ENCODE measurements at places on chromosomes 6 and 20.
A peak's percentile ranks its signal among the peaks of the same experiment; 100 is the strongest.

DNA sequence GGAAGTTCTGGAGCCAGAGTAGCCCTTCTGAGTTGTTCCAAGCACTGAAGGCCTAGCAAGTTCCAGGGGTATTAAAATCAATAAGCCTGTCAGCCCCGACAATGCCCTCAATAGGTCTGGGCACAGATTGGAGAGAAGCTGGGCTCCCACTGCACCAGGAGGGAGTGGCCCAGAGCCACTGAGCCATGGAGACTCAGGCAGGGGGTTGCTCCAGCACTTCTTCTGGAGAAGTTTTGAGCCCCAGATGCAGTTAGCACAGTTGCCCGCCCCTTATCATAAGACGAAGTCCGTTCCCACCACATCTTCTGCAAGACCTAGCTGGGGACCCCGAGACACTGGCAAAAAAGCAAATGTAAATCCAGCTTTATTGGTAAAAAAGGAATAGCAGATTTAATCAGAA, 13.0 kb downstream of the DEFB132 start:
- no peak for DNase-seq
- peaks cover 11% of the 10 kb centered on the region for H3K4me1 ChIP-seq
- H3K4me3 ChIP-seq: no peak overlapping the region
- no peak overlapping the region for H3K27ac ChIP-seq

DNA sequence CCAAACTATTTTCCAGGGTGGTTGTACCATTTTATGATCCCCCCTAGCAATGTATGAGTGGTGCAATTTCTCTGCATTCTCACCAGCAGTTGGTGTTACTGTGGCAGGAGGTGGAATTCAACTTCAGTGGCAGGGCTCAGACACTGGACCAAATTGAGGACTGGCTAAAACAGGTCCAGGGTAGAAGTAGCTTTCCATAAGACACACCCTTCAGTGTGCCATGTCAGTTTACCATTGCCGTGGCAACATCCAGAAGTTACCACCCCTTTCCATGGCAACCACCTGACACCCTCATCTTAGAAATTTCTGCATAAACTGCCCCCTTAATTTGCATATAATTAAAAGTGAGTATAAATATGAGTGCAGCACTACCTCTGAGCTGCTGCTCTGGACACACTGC, 180.7 kb upstream of the GGTLC1 start:
- no peak overlapping the region for H3K27ac ChIP-seq
- H3K36me3 ChIP-seq: peaks cover 1% of the 10 kb centered on the region
- no peak for DNase-seq
- H3K4me3 ChIP-seq: no peak overlapping the region
- H3K27me3 ChIP-seq: peaks cover 5% of the 10 kb centered on the region

GRCh38 chr6:156851454-156851921, 74.3 kb downstream of the ARID1B start:
- H3K27ac ChIP-seq: no peak overlapping the region
- H3K4me1 ChIP-seq: peaks cover 53% of the 10 kb centered on the region
- no peak for DNase-seq
- no peak overlapping the region for H3K4me3 ChIP-seq

- H3K27me3 ChIP-seq: no peaks in the 10 kb centered on the region
- no peaks in the 10 kb centered on the region for H3K36me3 ChIP-seq
- H3K27ac ChIP-seq: no peak overlapping the region
- no peaks in the 10 kb centered on the region for H3K4me1 ChIP-seq
- DNase-seq: no peak
- no peak overlapping the region for H3K4me3 ChIP-seq
These were observed 48.5 kb upstream of the CCN2 start for GRCh38 chr6:131999545-132000146.

- no peak for DNase-seq
- no peak overlapping the region for H3K4me3 ChIP-seq
- H3K36me3 ChIP-seq: peaks cover 52% of the 10 kb centered on the region
- H3K4me1 ChIP-seq: peaks cover 85% of the 10 kb centered on the region
- peak overlapping the region; percentile 74 for H3K27ac ChIP-seq
These were observed 137.9 kb upstream of the NEDD9 start for GRCh38 chr6:11370191-11371018.

- peak overlapping the region; percentile 38 for H3K4me3 ChIP-seq
These were observed 52.0 kb downstream of the HIVEP1 start for GRCh38 chr6:12064131-12064530.

- no peak for DNase-seq
- H3K4me1 ChIP-seq: peaks cover 9% of the 10 kb centered on the region
- H3K27me3 ChIP-seq: no peaks in the 10 kb centered on the region
- no peak overlapping the region for H3K27ac ChIP-seq
- no peaks in the 10 kb centered on the region for H3K36me3 ChIP-seq
- H3K4me3 ChIP-seq: no peak overlapping the region
These were observed 52.2 kb downstream of the KDM1B start for GRCh38 chr6:18207438-18207837.

- no peak for DNase-seq
- peaks cover 3% of the 10 kb centered on the region for H3K36me3 ChIP-seq
- no peak overlapping the region for H3K4me3 ChIP-seq
- peaks cover 60% of the 10 kb centered on the region for H3K4me1 ChIP-seq
These were observed 45.5 kb upstream of the CD83 start for GRCh38 chr6:14072084-14072483.

DNA sequence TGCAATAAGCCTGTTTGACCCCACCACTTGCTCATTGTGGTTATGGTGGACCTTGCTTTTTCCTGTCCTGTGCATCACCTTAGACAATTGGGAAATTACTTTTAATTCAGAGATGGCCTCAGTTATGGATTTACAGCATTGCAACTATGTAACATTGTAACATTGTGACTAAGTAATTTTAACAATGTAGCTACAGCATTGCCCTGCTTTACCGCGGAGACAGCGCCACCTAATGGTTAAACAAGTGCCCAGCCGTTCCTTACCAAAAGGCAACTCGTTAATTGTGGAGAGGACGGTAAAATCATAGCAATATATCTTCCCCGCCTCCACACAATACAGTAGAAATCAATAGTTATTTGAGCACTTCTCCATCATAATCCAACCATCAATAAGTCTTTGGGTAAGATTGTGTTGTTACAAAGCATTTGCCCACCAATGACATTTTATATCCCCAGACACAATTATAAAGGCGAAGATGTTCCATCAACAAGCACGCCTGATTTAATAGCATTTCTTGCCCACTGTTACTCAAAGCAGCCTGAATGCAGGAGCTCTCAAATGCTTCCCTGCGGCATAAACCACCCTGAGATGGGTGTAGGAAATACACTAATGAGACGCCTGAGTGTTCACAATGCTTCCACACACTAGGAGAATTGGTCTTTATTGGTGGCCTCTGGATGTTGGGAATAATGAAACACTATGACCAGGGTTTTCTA, 93.7 kb downstream of the PROKR2 start:
- H3K27me3 ChIP-seq: no peaks in the 10 kb centered on the region
- no peaks in the 10 kb centered on the region for H3K36me3 ChIP-seq
- no peak overlapping the region for H3K27ac ChIP-seq
- DNase-seq: peak; percentile 30

GRCh38 chr20:37379967-37380828, 34.3 kb downstream of the SRC start:
- no peak for DNase-seq
- H3K4me1 ChIP-seq: peaks cover 16% of the 10 kb centered on the region
- peaks cover 9% of the 10 kb centered on the region for H3K27me3 ChIP-seq
- H3K4me3 ChIP-seq: no peak overlapping the region

DNA sequence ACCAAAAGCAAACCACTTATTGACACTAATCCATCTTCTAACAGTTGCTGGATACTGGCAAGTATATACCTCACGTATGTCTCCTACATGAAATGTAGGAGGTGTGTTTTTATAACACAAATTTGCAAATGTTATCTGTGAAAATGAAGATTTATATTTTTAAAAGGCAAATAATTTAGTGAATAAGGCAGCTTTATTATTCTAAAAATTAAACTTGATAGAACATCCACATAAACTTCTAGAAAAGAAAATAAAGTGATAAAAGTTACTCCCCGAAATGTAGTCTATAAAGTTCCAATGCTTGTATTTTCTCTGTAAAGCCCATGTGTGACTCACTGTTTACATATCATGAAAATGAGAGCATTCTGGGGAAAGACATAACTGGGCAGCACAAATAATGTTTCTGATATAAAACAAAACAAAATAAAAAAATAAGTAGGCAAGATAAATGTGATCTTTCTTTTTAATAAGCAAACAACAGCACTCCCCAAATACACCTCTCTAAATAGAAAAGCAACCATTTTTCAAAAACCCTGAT, 84.4 kb downstream of the MAP7 start:
- no peak overlapping the region for H3K27ac ChIP-seq
- peaks cover 11% of the 10 kb centered on the region for H3K4me1 ChIP-seq
- H3K4me3 ChIP-seq: no peak overlapping the region
- DNase-seq: no peak

DNA sequence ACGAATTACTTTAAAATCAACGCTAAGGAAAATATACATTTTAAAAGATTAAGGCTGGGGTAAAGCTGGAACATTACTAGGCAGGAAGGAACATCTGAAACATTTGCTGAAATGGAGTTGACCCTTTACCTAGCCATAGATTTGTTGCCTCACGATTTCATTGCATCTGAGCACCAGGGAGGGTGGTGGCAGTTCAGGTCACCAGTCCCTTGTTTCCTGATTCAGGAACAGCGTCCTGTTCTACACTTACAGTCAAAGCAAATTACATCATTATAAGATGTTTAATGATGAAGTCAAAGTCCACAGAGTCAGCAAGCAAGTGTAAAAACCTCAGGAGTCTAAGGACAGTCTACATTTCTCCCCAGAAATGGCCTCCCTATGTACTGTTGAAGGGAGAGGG, 9.0 kb upstream of the MICA start:
- H3K27ac ChIP-seq: no peak overlapping the region
- H3K4me1 ChIP-seq: peaks cover 8% of the 10 kb centered on the region
- no peaks in the 10 kb centered on the region for H3K36me3 ChIP-seq

DNA sequence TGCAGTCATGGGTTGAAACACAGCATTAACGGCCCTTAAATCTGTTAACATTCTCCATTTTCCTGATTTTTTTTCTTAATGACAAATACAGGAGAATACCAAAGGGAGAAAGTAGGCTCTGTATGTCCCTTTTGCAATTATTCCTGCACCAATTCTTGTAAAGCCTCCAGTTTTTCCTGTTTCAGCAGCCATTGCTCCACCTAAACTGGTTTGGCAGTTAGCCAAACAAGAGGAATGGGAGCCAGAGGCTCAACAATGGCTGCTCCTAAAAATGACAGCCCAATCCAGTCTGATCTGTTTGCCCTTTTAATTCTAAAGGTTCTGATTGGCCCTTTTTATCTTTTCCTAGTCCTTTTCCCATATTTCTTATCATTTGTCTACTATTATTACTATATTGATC, 284.2 kb upstream of the SGK1 start:
- no peak overlapping the region for H3K4me3 ChIP-seq
- H3K27ac ChIP-seq: no peak overlapping the region
- peaks cover 1% of the 10 kb centered on the region for H3K36me3 ChIP-seq
- no peaks in the 10 kb centered on the region for H3K4me1 ChIP-seq
- H3K27me3 ChIP-seq: peaks cover 2% of the 10 kb centered on the region
- DNase-seq: no peak

All from activated T-helper 1 cell treated with anti-CD3 and anti-CD28 coated beads, Interleukin-12 subunit alpha, Interleukin-12 subunit beta, Interleukin-2, Interleukin-4 antibody, amounts not matched to agents 30 ng/mL and 10 ng/mL and 1 ng/mL, durations not matched to agents 14 hours and 24 hours and 36 hours (primary cell).